Astrocyte of the hippocampus (primary cell): ENCODE measurements at places on chromosomes 5 and 9.

DNA sequence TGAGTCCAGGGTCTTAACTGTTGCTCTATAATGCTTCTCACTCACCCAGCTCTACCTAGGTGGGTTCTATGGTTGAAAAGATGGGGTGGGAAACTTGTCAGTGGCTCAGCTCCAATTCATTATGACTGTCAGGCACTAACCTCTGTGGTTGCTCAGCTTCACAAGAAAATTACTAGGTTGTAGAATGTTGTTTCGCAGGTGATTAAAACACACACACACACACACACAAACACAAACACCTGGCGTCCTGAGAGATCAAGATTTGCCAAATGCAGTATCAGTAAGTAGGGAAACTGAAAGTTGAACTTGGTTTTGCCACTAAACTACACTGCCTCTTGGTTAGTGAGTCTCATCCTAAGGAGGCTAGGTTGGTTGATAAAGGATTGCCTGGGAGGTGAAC, 2.8 kb downstream of the MCCC2 start:
- no peak for DNase-seq

GRCh38 chr5:87020099-87020934, 247.4 kb upstream of the RASA1 start:
- peak; percentile 6 for DNase-seq

GRCh38 chr5:165137701-165138100, 1632.3 kb downstream of the MAT2B start:
- DNase-seq = no peak

- DNase-seq = peak; percentile 36
Observed at GRCh38 chr5:159469496-159470372, 139.4 kb upstream of the IL12B start.

GRCh38 chr9:122080986-122081385, 12.1 kb downstream of the TTLL11 start:
- no peak for DNase-seq

DNA sequence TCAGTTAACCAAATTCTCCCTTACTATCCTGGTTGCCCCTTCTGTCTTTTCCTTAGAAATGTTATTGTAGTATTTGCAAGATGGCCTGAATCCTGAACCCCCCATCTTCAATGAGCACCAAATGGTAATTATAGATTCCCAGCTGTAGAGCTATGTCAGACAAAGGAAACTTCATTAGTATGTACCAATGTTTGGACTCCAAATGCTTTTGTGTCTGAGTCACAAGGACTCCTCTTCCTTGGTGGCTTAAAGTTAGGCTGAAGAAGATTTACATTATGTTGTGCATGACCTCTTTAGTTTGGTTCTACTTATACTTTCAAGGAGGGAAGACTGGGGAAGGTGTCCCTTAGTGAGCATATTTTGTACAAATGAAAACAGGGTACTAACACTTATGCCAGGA, 105.9 kb upstream of the CDKN2B start:
- peak; percentile 48 for DNase-seq

DNA sequence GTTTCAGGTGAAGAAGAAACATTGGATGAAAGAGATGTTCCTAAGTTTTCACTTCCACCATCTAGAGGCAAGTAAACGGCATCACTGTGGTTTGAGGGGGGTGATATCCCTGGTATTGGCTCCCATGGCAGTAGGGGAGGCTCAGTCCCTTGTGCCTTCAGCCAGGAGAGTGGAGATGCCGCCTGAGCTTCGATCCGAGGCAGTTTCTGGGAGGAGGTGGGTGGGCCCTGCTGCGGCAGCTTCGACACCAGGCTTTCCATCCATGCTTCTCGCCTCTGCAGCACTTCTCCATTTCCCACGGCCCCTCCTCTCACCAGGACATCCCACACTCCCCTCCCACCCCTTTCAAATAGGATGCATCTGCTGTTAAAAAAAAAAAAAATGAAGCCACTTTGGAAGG, 258.3 kb downstream of the GADD45G start:
- DNase-seq = no peak

DNA sequence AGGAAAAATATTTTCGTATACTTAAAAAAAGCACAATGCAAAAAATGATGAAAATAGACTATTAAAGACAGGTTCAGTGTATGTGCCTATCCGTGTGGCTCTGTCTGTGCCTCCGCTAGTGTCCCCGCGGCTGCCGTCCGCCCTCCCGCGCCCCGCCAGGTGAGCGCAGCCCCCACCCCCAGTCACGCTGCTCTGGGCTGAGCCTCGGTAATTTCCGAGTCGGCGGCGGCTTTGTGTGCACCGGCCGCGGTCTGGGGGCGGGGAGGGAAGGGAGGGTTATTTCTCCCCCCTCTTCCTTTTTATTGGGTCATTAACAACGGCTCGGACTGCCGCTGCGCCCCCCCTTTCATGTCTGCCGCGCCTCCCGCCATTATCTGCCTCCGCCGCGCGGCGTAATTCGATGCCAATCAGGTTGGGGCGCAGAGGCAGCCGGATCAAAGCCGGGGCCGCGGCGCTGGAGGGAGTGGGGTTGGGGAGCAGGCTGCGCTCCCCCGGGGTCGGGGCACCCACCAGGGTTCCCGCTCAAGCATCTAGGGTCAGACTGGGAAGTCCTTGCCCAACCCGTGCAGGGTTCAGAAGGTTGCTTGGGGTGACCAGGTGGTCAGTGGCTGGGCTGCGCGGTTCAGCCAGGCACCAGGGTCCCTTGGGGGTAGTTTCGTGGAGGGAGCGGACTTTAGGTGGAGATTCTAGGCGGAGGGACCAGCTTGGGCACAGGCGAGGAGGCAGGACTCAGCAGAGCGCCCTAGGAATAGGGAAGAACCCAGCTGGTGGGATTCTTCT, 39.5 kb upstream of the PSD2 start:
- no peak for DNase-seq

GRCh38 chr5:123718238-123718637, 206.3 kb downstream of the CSNK1G3 start:
- peak; percentile 25 for DNase-seq

GRCh38 chr5:91383956-91384300, 811 bp upstream of the ARRDC3 start:
- peak; percentile 42 for DNase-seq

DNA sequence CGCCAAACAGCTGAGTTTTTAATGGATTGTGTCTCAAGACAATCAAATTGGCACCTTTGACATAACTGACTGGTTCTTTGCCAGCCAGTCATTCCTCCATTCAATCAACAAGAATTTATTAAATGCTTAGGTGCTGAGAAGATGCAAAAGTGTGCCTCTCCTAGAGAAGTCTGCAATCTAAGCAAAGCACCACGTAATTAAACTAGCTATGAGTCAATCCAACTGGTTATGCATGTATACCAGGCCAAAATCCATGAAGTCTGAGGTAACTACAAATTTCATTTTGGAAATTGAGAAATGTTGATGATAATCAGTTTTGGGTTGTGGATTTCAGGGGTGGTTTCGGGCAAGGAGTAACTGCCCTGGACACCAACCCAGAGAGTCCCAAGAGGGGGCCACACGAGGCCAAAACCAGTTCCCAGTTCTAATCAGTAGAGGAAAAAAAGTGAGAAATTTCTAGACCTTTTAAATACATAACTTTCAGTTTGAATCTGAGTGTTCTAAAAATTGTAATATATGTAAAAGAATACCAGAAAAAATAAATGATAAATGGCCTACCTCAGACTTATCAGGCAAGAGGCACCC, 92.6 kb downstream of the EFNA5 start:
- no peak for DNase-seq

GRCh38 chr5:94577466-94578245, 40.7 kb downstream of the KIAA0825 start:
- peak; percentile 59 for DNase-seq

GRCh38 chr9:130825351-130825651, 9.8 kb upstream of the ABL1 start:
- no peak for DNase-seq

- no peak for DNase-seq
Observed at GRCh38 chr5:173915310-173916014, 27.3 kb downstream of the CPEB4 start.

DNA sequence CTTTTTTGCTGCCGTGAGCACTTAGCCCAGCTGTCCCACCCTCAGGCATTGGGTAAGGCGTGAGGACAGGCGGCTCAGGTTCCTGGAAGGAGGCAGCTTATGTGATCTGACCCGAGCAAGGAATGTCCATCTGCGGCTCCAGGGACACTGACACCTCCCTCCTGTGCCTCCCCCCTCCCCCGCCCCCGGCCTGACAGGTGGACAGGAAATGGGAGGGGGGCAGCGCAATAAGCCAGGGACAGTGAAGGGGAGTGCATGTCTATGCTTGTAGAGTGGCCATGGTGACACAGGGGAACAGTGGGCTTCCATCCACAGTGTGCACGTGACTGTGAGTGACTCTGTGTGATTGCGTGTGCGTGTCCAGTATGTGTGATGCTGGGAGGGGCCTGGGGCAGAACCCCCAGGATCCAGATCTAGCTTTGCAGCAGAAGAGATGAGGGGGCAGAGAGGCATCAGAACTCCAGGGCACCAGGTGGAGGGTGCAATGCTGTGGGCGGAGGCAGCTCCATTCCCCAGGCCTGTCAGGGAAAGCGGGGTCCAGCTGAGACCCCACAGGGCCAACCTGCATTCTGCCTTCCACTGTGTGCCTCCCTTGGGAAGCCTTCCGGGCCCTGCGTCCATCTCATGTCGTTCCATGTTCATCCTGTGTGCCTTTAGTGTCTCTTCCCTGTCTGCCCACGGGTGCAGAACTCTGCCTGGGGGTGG, 30.5 kb downstream of the CNTFR start:
- DNase-seq = no peak

DNA sequence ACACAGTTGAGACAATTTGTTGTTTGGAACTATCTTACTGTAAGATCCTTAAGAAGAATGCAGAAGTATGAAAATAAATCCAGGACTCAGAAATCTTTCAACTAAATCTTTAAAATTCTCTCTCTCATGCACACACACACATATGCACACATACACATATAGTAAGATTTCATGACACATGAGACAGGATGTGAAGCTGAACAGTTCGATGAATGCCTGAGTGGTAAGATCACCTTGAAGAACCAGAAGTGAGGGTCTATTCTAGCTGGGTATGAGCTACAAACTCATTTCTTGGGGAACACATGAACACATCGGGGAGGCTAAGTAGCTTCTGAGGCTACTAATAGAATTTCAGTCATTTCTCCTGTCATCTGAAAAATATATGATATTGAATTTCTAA, 153.6 kb downstream of the TMC1 start:
- DNase-seq = no peak

- DNase-seq = no peak
Observed at GRCh38 chr5:132266031-132266835, 8.7 kb downstream of the PDLIM4 start.

GRCh38 chr5:127298656-127299055, 8.1 kb downstream of the MEGF10 start:
- no peak for DNase-seq

DNA sequence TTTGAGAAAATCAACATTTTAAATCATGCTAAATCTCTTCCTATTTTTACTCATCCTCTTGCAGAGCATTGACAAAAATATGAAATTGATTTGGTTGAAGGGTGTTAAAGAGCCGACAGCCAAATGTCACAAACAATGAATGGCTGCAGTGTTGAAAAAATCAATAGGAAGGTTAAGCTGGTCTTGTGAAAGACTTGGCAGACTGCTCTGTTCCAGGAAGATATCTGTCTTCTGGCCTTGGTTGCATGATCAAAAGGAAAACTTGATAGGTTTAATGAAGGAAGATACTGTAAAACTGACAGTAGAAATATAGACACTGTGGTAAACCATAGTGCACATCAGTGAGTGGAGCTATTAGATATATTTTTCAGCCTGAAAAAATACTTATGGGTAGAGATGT, 103.6 kb downstream of the PBX3 start:
- DNase-seq = no peak

DNA sequence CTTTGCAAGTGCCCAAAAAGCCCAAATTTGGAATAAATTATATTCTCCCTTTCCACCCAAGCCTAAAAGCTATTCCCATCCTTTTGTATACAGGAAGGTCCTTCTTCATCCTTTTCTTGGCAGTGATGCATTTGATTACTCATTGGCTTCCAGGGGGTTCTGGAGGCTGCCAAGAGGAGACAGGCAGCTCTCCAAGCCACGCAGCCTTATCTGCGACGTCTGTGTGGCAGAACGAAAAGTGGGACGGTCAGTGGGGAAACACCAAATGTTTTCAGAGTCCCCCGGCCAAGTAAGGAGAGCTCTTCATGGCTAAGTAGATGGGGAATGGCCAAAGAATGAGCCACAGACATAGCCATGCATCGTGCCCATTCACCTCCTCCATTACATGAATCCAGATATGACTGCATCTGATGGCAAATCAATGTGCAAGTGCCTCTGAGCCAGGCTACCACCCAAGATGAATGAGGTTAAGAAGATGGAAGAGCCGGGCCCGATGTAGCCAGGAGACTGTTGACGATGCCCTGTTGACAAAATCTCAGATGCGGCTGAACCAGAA, 12.1 kb downstream of the ADAM19 start:
- peak; percentile 93 for DNase-seq

DNA sequence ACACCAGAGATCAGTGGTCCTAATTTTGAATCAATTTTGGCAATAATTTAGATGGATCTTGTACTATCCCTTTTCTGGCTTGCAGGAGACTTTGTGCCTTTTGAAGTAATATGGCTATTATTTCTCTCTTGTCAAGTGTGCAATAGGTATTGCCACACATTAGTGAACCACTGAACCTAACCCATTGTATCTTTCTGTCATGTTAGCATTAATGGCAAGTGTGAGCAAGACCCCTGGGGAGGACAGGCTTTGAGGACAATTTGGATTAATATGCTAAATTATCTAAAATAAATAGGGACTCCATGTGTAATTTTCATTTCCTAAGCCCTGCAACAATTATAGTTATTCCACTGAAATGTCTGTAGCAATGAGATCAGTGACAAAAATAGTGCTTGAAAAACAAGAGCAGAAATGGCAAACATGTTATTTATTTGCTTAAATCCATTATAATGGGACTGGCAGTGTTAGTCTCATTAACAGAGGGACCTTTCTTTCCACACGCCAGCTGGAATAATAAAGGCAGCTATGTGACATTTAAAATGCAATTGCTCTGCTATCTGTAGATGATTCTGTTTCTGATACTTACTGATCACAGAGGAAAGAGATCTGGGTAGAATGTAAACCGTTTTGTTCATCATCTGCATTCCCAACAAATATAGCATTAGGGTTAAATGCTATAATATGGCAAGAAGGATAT, 753.3 kb upstream of the ZNF608 start:
- DNase-seq = no peak

DNA sequence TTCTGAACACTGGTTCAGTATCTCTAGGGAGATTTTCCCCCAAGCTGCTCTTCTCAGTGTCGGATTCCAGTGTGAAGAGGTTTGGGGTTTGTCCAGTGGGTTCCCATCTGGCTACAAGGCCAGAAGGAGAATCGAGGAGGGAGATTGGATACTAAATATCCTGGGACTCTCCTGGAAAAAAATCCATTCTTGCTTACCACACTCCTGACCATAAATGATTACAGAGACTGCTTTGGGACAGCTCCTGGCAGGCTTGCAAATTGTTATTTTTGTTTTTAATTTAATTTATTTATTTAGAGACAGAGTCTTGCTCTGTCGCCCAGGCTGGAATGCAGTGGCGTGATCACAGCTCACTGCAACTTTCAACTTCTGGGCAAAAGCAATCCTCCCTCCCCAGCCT, 4.7 kb upstream of the SUSD1 start:
- peak; percentile 45 for DNase-seq
